ENCODE measurements at places on chromosomes 16 and 17. TPM values are rescaled to one million over a fixed set of nuclear protein-coding genes. Genes with fewer than 3 reads are reported as not detected.
A peak's percentile ranks its signal among the peaks of the same experiment; 100 is the strongest.

PYY gene
- not detected for total RNA-seq

NTN1 gene
- 0.31 TPM for total RNA-seq

FOXL1 gene
- not detected for total RNA-seq

SCPEP1 gene
- total RNA-seq = 17.9 TPM

MAPT gene
- 1.8 TPM for total RNA-seq

SCGB1C2 gene
- total RNA-seq = not detected

CES1 gene
- 0.63 TPM for total RNA-seq

NPIPB2 gene
- 7.6 TPM for total RNA-seq

RASD1 gene
- 0.27 TPM for total RNA-seq

FN3K gene
- 2.3 TPM for total RNA-seq

GRCh38 chr16:79008869-79009179 is 591.7 kb downstream of the MAF start:
- no peak for DNase-seq

DNA sequence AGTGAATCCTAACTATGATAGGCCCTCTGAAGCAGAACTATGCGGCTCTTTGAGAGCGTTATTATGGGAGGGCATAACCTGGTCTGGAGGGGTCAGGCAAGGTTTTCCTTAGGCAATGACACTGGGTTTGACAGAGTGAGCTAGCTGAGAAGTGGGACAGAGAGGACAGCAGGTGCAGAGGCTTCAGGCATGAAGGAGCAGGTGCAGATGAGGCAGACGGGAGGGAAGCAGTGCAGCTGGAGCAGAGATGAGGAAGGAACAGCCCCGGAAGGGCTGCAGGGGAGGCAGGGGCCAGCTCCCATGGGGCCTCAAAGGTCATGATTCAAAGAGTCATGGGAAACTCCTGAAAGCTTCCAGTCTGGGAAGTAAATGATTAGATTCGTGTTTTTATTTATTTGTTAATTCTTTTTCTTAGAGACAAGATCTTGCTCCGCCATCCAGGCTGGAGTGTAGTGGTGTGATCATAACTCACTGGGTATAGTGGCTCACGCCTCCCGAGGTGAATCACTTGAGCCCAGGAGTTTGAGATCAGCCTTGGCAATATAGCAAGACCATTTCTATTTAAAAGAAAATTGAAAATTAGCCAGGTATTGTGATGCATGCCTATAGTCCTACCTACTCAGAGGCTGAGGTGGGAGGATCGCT is 5.4 kb downstream of the MARCHF10 start:
- DNase-seq = no peak

DNA sequence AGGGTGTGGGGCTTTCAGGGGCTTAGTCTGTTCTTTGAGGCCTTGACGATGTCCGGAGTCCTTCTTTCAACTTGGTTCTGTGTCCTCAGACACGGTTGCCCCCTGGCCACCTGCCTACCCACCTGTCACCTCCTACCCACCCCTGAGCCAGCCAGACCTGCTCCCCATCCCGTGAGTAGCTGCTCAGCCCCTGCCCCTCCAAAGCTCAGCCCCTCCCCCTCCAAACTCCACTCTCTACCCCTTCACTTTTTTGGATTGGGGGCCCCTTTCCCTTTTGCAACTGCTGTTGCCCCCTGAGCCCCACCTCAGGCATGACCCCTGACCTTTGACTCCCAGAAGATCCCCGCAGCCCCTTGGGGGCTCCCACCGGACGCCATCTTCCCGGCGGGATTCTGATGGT is 1.2 kb downstream of the LAT start:
- peak; percentile 25 for DNase-seq

DNA sequence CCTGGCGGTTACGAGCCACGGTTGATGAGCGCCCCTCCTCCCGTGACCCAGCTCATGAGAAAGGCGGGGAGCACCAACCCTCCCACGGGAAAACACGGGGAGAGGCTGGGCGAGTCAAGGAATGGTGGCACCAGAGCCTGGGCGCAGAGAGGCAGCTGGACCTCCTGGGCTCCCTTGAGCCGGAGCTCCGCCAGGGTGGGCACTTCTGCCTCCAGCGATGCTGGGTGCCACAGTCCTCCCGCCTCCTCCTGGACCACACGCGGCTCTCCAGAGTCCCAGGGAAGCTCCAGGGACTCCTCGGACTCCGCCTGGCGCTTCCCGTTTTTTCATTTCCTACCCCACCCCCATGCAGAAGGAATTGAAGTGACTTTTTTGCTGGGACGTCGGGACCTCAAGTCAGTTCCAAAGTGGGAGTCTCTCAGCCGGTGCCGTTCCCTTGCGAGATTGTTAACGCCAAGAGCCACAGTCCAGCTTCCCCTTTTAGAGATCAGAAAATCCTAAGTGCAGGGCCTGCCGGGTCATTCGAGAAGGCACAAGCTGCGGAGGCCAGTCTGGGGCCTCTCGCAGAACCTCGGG is 6.6 kb upstream of the CBX8 start:
- no peak for DNase-seq

- peak; percentile 93 for DNase-seq
These were observed 47.2 kb downstream of the ARHGAP27 start for GRCh38 chr17:45385331-45385997.

- no peak for DNase-seq
These were observed 6.2 kb downstream of the ZNF276 start for GRCh38 chr16:89727406-89728120.

DNA sequence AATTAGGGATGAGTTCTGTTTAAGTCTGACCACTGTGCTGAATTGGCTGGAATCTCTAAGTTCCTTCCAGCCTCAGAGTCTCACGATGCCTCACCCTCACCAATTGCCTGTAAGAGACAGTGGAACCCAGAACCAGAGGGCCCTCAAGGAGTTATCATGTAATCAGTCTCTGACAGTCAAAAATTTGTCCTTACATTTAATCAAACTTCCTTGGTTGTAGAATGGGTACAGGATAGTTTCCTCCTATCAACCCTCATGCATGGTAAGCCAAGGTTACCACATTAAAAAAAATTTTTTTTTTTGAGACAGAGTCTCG is 83.2 kb downstream of the CDK5R1 start:
- no peak for DNase-seq

DNA sequence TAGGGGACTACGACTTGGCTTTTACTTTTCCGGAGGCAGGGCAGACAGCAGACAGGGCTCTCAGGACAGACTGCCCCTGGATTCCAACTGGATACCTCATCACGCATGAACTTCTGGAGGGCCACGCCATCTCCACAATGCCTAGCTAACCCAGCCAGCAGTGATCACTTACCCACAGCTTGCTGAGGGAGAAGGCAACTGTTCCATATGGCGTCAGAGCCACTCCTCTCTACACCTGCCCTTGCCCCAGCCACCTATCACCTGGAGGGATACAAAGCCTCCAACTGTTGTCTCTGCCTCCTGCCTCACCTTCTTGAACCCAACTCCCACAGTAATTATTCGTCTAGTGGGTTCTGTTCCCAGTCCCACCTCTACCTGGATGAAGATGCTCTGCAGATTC is 8.8 kb downstream of the MYO19 start:
- no peak for DNase-seq

GRCh38 chr16:15790458-15790857 is 66.4 kb downstream of the MYH11 start:
- no peak for DNase-seq

DNA sequence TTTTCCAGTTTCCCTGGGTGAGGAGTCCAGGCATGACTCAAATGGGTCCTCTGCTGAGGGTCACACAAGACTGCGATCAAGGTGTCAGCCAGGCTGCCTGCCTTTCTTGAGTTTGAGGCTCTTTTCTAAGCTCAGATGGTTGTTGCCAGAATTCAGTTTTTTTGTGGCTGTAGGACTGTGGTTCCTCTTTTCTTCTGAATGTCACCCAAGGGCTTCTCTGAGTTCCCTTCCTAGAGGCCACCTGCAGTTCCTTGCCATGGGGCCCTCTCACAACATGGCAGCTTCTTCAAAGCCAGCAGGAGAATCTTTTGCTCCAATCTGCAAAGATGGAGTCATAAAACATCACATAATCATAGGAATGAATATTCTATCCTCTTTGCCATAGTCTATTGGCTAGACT is 17.5 kb downstream of the LIMD2 start:
- DNase-seq = no peak

DNA sequence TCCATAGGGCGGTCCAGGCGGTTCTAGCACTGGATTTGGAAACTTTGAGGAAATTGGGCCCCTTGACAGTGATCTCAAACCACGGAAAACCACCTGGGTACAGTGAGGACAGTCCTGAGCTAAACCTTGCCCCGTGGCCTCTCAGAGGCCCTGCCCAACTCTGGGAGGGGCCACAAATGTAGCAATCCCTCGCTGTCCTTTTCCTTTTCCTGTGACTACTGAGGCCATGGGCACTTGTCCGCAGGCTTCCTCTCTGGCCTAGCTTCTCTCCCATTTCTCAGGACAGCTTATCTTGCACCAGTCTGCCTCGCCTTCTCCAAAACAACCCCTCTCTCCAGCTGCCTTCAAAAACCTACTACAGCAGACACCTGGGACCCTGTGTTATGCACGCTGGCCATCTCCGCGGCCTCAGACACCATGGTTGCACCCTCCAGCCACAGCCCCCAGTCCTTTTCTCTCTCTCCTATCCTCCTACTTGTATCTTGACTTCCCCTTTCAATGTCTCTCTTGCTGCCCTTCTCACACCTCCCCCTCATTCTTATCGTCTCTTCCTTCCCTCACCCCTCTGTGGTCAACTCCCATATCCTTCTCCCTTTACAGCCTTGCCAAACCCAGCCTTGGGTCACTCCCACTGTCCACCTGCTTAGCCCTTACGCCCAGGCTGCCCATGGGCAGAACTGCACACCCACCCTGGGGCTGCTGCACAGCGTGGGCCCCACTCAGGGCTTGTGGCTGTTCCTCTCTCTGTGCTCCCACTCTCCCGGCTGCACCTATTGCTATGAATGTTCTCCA is 7.6 kb downstream of the SCPEP1 start:
- no peak for DNase-seq

- DNase-seq = no peak
These were observed 368.8 kb downstream of the SLC39A11 start for GRCh38 chr17:72723711-72724110.

DNA sequence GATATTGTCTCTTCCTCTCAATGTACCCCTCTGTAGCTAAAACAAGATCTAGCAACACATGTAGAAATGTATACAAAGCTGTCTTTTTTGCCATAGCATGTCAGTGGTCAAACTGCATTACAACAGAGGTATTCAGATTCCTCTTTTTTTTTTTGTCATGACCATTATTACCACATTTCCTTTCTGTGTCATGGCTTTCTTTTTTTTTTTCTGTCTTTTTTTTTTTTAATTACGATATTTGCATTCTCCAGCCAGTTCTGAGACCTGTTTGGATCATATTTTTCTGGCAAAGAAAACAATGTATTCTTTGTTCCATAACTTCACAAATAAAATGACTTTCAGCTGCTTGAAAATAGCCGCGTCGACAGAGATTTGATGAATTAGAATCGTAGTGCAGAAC is 27.4 kb upstream of the CAPNS2 start:
- DNase-seq = no peak

GRCh38 chr16:69796285-69797118 is 34.4 kb downstream of the WWP2 start:
- DNase-seq = peak; percentile 25

- no peak for DNase-seq
These were observed 1.7 kb upstream of the RAB11FIP4 start for GRCh38 chr17:31389657-31390381.

- DNase-seq = peak; percentile 51
These were observed 1.4 kb downstream of the HES7 start for GRCh38 chr17:8122422-8122923.

GRCh38 chr16:11668623-11669379 is 546 bp downstream of the SNN start:
- DNase-seq = peak; percentile 26

- DNase-seq = peak; percentile 31
These were observed 338.0 kb downstream of the WWOX start for GRCh38 chr16:78437352-78437968.

DNA sequence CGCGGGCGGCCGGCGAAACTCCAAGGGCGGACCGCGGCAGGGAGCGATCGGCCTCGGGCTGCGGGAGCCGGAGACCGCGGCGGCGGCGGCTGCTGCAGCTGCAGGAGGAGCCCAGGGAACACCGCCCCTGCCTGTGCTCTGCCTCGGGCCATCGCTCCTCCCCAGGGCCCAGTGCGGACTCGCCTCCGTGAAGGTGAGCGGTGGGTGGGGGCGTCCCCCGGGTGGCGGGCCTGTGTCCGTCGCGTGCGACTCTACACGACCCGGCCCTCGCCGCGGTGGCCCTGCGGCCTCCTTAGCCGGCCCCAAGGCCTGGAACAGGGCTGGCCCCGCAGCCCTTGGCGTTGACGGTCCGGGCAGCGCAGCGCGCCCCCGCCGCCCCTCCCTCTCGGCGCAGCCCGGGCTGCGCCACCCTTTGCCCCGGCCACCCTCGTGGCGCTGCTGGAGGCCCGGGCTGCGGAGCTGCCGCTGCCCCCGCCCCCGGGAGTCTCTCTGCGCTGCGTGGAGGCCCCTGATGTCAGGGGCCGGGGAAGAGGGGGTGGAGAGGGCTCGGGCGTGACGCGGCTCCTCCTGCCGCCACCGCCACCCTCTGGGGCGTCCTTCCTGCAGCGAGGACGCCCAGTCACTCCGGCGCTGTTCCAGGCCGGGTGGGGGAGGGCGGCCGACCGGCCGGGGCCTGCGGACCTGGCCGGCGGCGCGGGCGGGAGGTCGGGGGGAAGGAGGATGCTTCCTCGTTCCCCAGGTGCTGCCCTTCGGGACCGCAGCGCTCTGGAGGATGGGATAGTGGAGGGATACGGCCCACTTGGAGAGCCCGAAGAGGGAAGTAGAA is 485 bp downstream of the DYNLL2 start:
- DNase-seq = peak; percentile 78

DNA sequence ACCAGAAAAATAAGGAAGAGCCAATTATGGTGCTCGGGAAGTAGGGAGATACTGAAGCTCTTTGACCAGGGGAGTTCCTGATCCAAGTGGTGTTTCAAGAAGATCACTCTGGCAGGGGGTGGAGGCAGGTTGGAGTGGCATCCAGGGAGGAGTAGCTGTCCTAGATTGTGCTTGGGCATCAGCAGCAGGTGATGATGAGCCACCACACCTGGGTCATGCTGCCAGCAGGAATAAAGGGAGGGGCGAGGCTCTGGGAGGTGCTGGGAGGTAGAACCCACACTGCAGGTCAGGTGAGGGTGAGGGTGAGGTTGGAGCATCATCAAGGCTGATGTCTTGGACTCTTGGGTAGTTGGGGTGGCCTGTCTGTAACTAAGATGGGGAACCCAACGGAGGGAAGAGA is 35.4 kb upstream of the ADGRG1 start:
- no peak for DNase-seq

DNA sequence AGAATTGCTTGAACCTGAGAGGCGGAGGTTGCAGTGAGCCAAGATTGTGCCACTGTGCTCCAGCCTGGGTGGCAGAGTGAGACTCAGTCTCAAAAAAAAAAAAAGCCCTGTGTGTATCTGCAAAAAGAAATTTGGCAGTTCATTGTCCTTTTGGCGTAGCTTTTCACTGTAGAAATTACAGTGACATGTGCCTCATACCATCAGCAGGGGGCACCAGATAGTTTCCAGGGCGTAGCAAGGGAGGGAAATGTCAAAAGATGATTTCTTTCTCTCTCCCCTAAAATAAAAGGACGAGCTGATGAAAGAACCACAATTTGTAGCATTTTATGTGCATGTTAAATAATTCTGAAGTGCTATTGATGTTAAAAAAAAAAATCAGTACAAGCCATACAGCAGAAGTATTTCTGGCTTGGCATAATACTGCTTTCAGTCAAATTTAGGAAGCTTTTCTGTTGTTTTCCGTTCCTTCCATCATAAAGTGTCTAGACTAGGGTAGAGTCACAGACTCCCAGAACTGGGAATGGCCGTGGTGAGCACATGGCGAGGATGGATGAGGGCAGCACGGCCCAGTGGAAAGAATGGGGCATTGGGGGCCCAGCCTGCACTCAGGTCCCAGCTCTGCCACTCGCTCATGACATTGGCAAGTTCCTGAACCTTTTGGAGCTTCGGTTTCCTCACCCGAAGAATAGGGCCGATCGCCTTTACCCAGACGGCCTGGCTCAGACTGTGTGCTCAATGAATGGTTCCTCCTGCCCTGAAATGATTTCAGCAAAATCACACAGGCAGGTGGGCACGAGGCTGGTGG is 59.8 kb upstream of the RPH3AL start:
- peak; percentile 77 for DNase-seq

Measured in activated CD4-positive, alpha-beta memory T cell treated with anti-CD3 and anti-CD28 coated beads for 36 hours (primary cell).